Activated CD4-positive, alpha-beta T cell treated with anti-CD3 and anti-CD28 coated beads, Interleukin-2, amount 50 U/mL, for 24 hours (primary cell): ENCODE measurements at places on chromosomes 13 and 19.

- no peak for DNase-seq
These were observed at the start of gene ALOX5AP for GRCh38 chr13:30735025-30735871. TSS of gene ALOX5AP (plus strand) at chr13:30735543. CDS start at chr13:30735606, 63 bp downstream.

DNA sequence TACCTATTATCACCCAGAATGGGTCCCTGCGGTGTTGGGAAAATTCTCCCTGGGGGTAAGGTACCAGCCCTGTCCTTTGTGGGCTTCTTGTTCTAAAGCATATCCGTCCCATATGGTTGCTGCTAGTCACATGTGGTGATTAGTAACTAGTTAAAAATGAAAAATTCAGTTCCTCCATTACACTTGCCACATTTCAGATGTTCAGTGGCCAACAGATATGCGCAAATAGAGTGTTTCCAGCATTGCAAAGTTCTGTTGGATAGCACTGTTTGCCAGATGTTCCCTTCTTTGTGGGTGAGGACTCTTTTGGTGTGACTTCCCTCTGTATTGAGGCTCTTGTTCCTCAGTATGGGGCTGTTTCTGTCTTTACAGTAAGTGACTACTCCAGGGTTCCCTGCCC is 3.8 kb downstream of the CNOT3 start:
- DNase-seq: no peak

DNA sequence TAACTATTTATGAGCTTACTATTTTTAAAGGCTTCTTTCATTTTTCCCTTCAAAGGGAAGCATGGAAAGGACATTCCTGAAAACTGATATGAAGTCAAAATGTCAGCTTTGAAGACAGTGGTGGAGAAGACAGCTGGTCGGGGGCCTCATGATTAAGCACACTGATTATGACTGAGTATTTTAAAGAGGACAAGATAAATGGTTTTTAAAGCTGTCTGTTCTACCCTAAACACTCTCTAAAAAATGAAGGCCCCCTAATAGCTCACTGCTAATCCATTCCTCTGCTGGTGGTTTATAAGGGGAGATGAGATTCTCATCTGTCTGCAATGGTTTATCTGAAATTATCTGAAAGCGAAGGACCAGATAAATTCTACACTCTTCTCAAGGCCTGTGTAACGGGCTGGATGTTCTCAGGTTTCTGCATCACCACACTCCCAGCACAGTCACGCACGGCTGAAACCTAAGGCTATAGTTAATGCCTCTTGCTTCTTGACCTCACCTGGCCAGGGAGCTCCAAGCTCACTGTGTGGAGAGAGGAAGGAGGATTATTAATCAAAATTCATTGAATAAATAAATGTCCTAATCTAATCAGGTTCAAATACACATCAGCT is 86.9 kb upstream of the DOCK9 start:
- no peak for DNase-seq

DNA sequence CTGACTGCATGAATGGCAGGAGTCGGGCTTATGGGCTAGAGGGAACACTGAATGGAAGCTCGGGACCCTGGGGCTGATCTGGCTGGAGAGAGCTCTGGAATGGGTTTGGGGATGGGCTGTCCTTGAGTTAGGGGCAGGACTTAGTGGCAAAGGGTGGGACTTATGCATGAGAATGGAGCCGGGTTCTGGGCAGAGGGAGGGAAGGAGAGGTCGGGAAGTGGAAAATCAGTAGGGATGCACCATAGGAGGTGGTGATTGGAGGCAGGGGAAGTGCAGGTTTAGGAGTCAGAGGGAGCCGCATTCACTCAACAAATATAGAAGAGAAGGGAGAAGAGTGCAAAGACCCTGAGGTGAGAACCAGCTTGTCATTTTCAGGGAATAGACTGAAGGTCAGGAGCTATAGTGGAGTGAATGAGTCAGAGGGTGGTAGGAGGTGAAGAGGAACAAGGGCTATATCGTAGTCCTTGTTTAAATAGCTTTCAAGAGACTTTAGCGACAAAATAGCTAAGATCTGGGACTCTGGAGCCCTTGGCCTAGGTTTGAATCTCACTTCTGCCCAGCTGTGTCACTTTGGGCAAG is 748 bp downstream of the RAB4B start:
- DNase-seq: no peak

- DNase-seq: no peak
These were observed 8.0 kb upstream of the LSM4 start for GRCh38 chr19:18330868-18331267.

DNA sequence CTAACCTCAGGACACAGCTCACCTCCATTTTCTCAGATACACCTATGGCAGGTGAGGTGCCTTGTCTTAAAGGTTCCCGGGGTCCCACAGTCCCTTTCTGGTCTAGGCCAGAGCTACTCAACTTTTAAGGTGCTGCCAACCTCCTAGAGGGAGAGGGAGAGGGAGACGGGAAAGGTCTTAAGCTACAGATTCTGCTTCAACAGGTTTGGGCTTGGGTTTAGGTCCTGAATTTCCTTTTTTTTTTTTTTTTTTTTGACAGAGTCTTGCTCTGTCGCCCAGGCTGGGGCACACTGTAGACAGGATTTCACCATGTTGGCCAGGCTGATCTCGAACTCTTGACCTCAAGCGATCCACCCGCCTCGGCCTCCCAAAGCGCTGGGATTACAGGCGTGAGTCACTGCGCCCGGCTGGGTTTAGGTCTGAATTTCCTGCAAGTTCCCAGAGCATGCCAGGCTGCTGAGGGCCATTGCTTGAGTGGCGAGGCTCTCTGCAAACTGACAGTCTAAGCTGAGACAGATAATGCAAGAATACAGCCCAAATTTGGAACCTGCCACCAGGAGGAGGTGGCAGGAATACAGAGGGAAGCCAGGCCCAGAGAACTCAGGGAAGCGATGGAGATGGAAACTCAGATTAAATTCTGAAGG is 7.8 kb upstream of the SYCN start:
- no peak for DNase-seq

- no peak for DNase-seq
These were observed 6.0 kb downstream of the PODNL1 start for GRCh38 chr19:13932149-13932637.

GRCh38 chr13:66546534-66547379 is 683.4 kb downstream of the PCDH9 start:
- DNase-seq: no peak

DNA sequence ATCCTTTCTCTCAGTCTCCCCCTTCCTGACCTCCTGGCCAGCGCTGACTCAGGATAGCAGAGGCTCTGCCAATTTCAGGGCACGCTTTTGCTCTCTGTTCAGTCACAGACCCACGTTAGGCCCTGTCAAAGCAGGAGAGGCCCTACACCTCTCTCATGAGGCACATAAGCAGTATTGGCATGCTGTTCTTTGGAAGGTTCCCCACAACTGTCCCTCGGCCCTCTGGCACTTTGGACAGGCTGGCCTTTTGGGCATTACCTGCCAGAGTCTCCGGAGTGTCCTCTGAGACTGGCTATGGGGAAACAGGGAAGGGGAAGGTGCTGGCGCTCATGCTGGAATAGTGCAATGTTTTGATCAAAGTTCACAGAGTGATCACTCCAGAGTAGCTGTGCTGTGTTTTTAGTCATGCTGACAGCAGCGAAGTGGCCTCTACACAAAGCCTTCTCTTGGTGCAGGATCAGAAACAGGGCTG is 23.7 kb upstream of the UBE2L5 start:
- DNase-seq: no peak

DNA sequence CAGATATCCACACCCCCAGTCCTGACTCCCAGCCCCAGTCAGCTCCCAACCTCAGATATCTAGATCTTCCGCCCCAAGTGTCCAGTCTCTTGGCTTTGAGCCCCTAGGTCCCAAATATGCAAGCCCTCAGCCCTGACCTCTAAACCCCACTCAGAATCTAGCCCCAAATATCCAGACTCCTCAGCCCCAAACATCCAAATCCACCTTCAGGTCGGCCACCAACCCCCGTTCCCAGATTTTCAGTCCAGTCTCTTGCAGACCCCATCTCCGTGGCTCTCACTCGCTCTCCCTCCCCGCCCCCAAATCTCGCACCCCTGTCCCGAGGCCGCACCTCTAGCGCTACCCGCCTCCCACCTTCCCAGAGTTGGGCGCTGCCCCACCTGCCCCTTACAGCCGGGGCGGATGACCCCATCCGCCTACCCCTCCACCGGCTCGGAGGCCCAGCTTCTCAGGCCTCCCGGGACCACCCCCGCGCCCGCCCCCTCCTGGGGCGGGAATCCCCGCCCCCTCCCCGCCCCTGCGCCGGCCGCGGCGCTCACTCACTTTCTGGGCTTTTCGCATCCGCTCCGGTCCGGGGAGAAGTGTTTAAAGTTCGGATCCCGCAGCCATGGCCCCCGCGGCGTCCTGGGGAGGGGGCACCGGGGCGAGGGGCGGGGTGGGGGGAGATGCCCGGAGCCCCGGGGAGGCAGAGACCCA is 604 bp downstream of the ERFL start:
- no peak for DNase-seq

GRCh38 chr13:44974056-44974793 is 15.0 kb downstream of the NUFIP1 start:
- DNase-seq: no peak
